ENCODE measurements at places on chromosomes 6 and 20.

DNA sequence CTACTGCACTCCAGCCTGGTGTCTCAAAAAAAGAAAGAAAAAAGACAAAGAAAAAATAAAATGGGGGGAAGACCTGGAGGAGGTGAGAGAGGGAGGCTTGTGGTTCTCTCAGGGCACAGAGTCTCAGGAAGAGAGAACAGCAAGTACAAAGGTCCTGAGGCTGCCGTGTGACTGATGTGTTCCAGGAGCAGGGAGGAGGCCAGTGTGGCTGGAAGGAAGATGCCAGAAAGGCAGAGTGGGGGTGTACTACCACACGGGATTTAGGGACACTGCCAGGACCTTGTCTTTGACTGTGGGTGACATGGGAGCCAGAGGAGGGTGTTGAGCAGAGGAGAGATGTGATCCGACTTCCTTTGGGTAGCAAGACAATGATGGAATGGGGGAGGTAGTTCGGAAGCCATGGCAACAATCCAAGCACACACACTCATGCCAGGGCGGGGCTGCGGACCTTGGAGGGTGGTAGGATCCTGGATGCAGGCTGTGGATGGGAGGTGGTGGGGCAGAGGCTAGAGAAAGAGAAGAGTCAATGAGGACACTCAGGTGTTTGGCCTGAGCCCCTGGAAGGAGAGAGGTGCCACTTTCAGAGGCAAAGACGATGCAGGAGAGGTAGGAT is 136.4 kb upstream of the PTPN1 start:
- DNase-seq = no peak

- DNase-seq = no peak
Measured at GRCh38 chr6:143169440-143169839, 108.8 kb downstream of the AIG1 start.

GRCh38 chr20:57241363-57241991 is 25.0 kb downstream of the BMP7 start:
- no peak for DNase-seq

DNA sequence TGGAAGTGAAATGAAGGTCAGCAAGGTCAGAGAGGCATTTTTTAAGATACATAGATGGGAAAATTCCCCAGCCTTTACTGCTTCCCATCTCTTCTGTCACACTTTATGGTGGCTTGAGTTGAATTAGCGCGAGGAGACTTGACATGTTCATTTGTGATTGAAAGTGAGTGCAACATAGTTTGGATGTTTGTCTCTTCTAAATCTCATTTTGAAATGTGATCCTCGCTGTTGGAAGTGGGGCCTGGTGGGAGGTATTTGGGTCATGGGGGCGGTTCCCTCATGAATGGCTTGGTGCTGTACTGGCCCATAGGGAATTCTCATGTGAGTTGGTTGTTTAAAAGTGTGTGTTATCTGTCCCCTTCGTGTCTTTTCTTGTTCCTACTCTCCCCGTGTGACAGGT is 237.2 kb downstream of the CDKAL1 start:
- DNase-seq = no peak

- DNase-seq = peak; percentile 34
Measured at GRCh38 chr20:51628533-51629398, 86.2 kb upstream of the NFATC2 start.

GRCh38 chr20:43389839-43390626 is 67.7 kb upstream of the SRSF6 start:
- peak; percentile 54 for DNase-seq

DNA sequence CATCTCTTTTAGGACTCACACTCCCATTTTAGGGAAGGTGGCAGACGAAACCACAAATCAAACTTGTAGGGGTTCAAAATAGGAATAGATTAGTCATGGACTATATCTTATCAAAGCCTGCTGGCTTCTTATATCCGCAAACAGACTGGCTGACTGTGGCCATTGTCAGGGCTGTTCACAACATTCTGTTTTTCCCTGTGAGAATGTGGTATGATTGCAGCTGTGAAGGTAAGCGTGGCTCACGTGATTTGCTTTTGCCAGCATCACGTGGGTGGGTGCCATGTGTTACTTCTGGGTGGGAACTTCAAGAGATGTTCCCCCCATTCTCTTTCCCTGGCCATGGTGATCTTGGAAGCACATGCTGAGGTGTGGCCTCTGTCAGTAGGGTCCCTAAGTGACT is 5.9 kb downstream of the IP6K3 start:
- no peak for DNase-seq

GRCh38 chr6:166258854-166259276 is 49.3 kb downstream of the PRR18 start:
- peak; percentile 58 for DNase-seq

DNA sequence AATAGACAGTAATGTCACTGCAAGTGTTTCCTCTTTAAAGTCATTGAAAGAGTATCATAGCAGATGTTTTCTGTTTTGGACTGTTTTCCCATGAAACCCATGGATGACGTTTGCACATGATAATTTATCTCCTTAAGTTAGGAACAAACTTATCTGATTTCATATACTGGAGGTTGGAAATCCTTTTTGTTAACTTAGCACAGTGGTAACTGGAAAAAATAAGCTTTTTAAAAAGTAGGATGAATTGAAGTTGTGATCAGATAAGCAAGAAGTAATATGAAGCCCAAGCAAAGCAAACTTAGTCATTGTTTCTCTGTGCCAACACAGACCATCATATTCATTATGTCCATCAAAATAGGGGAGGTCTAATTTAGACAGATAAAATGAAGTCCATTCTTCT is 61.6 kb downstream of the PLCB4 start:
- DNase-seq = no peak
